ENCODE measurements at places on chromosomes 1 and 21.

- no peak for DNase-seq
These were observed 45.4 kb downstream of the CD247 start for GRCh38 chr1:167472752-167473521.

GRCh38 chr21:14900058-14900457, 164.7 kb downstream of the NRIP1 start:
- no peak for DNase-seq

GRCh38 chr21:46220275-46220810, 8.2 kb downstream of the LSS start:
- no peak for DNase-seq

- no peak for DNase-seq
These were observed 28.3 kb downstream of the LAMC1 start for GRCh38 chr1:183051546-183051945.

DNA sequence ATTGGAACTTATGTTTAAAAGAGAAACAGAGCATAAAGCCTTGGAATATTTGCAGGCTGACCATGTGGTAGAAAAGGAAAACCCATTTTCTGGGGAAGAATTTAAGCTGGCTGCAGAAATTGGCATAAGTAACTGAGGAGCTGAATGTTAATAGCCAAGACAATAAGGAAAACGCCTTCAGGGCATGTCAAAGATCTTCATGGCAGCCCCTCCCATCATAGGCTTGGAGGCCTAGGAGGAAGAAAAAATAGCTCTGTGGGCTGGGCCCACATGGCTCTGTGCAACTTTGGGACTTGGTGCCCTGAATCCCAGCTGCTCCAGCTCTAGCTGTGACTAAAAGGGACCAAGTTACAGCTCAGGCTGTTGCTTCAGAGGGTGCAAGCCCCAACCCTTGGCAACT, 51.5 kb downstream of the CTH start:
- DNase-seq, result no peak

- no peak for DNase-seq
These were observed 140.2 kb downstream of the FAM78B start for GRCh38 chr1:166026555-166026954.

GRCh38 chr1:96362623-96363022, 359.0 kb upstream of the PTBP2 start:
- no peak for DNase-seq

DNA sequence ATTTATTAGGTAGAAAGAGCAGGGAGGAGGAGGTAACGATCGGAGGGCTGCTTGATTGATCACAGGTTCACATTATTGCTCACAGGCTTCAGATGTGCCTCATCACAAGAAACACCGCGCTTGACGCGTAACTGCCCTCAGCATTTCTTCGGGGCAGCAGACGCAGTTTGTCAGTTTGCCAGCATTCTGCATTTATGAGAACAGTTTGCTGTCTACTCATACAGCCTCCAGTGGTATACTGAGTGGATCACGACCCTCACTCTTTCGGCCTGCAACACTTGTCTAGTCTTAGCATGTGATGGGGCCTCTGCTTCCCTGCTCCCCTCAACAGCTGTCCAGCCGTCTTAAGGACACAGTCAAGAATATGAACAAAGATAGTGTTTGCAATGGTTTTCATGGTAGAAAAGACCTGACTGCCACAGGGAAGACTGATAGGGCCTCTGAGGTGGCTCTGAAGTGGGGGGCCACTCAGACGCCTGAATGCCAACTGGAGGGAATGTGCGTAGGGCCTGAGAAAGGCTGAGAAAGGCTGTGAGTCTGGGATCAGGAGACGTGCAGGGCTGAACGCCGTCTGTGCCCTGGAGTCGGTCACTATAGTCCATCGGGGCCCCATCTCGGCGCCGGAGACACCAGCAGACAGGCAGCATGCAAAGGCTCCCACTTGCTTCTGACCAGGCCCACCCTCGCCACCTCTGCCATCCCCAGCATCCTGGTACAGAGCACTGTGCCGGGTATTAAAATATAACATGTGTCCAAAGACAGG, 45.0 kb downstream of the UBE2G2 start:
- no peak for DNase-seq

GRCh38 chr1:89600451-89601224, 32.3 kb upstream of the LRRC8C start:
- DNase-seq, result no peak

DNA sequence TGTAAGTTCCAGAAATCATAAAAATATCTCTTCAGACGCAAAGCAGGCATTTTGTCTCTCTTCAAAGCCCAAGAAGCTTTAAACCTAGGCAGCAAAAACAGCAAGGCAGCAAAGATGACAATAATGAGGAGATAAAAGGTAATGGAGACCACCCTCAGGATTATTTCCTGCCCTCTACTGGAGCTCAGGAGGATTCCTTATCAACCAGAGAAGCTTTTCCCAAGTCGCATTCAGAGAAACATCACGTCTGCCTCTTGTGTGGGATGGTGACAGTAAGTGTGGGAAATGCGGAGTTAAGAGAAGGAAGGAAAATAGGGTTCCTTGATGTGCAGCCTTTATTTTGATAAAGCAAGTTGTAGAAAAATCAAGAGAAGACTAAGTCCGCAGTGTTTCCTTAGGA, 365.8 kb downstream of the RGS7 start:
- DNase-seq, result no peak

DNA sequence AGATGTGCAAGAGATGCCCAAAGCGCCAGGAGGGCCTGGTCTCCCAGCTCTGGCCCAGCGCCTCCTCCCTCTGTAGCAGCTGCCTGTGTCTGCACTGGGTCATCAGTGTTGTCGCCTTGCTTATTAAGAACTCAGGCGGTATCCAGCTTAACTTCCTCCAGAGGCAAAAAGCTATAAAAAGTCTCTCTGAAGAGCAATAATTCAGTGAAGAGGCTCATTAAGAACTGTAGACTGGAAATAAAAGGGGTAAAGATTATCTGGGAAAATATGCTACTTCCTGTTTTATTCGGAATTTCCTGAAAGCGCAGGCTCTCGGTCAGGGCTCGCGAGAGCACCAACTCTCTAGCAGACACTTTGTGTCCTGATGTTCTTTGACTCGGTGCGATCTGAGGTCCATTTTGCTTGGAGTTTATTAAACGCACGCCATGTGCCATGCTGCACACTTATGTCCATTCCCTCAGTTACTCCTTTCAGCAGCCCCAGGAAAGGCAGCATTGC, 70.4 kb downstream of the MRPS6 start:
- DNase-seq, result no peak

DNA sequence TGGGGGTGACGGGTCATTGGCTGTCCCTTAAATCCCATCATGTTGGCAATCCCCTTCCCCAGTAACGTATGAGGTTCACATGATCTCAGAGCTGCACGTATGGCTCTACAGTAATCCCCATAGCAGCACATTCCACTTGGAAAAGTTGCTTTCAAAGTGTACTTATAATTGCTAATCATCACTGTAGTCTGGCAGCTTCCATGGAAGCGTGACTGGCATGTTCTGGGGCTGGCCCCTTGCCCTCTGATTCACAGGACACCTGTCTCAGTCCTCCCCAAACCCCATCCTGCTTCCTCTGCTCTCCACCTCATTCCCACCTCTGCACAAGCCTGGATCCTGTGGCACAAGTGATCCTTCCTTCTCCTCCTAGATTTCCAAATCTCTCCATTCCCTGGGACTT, 102.2 kb downstream of the TSEN15 start:
- DNase-seq, result no peak

- DNase-seq, result no peak
These were observed 9.8 kb downstream of the NHLH1 start for GRCh38 chr1:160376525-160377131.

GRCh38 chr1:235907187-235907896, 40.6 kb upstream of the LYST start:
- DNase-seq, result no peak

DNA sequence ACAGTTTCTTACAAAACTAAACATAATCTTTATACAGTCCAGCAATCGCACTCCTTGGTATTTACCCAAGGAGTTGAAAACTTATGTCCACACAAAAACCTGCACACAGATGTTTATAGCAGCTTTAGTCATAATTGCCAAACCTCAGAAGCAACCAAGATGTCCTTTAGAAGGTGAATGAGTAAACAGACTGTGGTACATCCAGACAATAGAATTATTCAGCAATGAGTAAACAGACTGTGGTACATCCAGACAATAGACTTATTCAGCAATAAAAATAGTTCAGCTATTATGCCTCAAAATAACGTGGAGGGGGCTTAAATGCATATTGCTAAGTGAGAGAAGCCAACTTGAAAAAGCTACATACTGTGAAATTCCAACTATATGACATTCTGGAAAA, 87.0 kb upstream of the GALNT2 start:
- no peak for DNase-seq

DNA sequence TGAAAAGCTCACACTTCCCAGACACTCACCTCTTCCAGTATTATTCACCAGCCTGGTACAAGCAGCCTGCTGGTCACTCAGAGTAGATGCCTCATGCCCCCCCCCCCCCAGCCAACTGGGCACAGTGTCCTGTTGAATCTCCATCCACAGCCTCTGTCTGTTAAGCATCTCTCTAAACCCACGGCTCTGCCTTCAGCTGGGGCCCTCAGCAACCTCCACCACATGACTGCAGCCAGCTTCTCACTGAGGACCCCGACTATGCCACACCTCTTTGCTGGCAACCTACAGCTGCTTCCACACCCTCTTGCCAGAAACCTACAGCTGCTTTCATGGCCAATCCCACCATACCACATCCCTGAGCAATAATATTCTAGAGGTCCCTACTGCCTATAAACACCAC, 113.1 kb downstream of the RHOU start:
- DNase-seq, result no peak

- DNase-seq, result no peak
These were observed 6.2 kb upstream of the AADACL4 start for GRCh38 chr1:12637693-12638092.

DNA sequence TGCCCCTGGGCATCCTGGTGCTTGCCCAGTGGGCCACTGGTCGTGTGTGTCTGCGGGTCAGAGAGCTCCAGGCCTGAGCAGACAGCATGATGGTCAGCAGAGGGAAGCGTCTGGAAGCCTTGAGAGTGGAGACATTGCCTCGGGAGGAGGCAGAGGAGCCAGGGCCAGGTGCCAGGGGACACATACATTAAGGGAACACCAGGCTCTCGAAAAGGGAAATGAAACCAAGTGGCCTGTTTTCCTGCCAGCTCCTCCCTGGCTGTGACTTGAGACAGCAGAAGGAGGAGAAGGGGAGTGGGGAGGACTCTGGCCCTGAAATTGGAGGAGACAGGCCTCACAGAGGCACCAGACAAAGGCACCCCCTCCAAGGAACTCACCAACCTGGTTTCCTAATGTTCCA, 62.4 kb upstream of the LRP8 start:
- no peak for DNase-seq

- no peak for DNase-seq
These were observed 66.5 kb downstream of the PLXNA2 start for GRCh38 chr1:208177656-208178055.

- no peak for DNase-seq
These were observed 22.8 kb downstream of the CDC7 start for GRCh38 chr1:91523482-91523881.

- no peak for DNase-seq
These were observed 2.5 kb downstream of the UBL4B start for GRCh38 chr1:110114784-110115183.

GRCh38 chr21:37700641-37701202, 215.5 kb downstream of the KCNJ6 start:
- no peak for DNase-seq

GRCh38 chr1:110787328-110788071, 85.4 kb upstream of the CD53 start:
- DNase-seq, result no peak

GRCh38 chr1:28817133-28817532, 5.2 kb downstream of the OPRD1 start:
- no peak for DNase-seq

DNA sequence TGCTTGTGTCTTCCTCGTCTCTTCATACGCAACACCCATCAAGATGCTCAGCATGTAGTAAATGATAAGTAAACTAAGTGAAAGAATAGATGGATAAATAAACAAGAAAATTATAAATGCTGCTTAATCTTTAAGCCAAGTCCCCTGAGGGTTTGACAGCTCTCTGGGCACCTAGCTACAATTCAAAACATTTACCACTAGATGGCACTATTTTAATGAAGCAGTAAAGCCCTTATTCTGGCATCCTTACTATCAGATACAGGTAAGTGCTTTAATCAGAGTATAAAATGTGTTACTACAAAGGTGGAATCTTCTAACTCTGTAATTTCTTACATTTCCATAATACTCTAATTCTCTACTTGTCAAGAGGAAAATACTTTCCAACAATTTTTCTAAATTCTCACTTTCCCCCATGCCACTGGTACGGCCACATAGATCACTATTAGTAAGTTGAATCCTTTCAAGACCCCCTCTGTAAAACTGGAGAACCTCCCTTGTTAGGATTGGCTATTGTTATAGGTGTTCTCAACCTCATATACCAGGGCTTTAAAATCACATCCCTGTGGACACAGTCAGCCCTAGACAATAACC, 137.8 kb downstream of the BARHL2 start:
- no peak for DNase-seq

GRCh38 chr1:198734323-198735008, 95.6 kb downstream of the PTPRC start:
- no peak for DNase-seq

DNA sequence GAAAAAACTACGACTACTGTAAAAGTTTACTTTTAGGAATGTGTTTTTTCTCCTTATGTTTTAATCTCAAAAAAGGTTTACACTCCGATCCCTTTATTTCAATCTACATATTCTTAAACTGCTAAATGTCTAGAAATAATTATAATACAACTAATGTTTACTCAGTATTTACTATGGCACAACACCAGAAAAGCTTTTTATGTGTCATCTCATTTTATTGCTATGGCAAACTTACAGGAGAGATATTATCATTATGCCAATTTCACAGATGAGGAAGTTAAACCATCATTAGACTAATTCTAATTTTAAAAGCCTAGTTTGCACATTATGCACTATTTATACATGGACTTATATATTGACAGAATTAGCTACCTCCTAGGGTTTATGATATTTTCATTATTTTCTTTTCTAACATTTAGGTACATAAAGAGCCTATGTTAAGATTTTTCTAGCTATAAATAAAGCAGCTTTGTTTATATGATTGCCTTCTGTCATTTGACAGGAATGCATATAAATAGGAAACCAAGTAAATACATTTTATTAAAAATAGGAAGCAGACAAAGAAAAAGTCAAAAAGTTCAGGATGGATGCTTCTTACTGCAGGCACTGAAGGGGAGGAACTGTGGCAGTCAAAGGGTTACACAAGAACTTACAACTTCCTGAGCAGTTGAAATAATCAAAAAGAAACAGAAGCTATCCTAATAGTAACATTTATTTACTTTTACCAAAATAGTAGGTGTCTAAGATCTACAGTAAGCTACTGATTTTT, 442.4 kb downstream of the LTN1 start:
- no peak for DNase-seq

GRCh38 chr21:29237110-29238052, 61.3 kb upstream of the BACH1 start:
- no peak for DNase-seq

GRCh38 chr1:230040440-230040839, 26.6 kb upstream of the GALNT2 start:
- DNase-seq, result no peak

DNA sequence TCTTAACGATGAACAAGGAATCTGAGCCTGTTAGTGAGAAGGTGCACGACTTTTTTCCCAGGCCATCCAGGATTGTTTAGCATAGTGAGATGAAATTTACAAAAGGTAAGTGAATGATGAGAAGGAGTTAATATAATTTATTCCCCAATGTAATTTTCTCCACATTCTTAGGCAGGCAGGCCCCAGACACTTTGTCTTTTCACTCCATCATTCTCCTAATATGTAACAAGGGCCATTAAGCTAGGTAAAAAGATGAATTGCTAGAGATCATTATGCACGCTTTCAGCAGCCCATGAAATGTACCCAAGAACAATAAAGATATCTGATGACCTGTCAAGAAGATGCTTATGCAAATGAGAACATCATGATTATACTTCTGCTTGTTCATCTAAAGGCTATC, 24.1 kb downstream of the NIBAN1 start:
- DNase-seq, result no peak
